ENCODE measurements at places on chromosomes 2 and 18.
A peak's percentile ranks its signal among the peaks of the same experiment; 100 is the strongest.

DNA sequence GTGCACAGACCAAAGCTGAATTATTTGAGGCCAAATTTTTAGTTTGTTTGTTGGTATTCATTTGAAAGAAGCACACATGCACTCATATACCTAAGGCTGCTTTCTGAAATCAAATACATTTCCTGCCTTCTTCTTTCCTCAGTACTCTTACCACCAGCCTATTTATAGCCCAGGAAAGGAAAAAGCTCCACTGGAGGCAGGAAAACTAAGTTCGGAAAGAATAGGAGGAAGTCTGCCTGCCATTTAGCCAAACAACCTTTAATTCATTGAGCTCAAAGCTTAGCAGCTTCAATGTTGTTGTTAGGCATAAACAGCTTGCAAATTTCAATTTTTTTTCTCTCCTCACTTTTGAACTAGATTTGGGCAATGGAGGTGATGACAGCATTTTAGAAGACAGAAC is 40.4 kb upstream of the RASGRP3 start:
- DNase-seq, result no peak

- DNase-seq, result no peak
These were observed 142.3 kb upstream of the NCKAP5 start for GRCh38 chr2:133710613-133711012.

DNA sequence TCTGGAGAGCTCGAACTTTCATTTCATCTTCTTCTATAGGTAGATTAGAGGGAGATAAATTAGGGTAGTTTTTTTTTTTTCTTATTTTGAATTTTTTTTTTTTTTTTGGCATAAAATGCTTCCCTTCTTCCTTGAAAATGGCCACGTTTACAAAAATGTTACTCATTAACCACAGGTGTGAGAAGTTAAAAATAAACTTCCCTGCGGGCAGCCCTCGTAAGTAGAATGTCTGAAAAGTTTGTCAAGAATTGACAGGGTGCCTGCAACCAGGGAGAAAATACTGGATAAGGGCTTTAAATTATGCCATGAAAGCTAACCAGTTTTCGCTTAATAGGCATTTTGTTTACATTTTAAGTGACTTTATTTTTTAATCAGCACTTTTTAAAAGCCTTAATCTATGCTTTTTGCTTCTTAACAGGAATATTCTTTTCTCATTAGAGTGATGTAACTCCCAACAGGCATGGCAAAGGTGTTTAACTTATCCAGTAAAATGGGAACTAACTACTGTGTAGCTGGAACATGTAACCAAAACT is 4.2 kb upstream of the FN1 start:
- DNase-seq, result no peak

GRCh38 chr2:64750001-64750816 is 96.5 kb upstream of the SERTAD2 start:
- DNase-seq, result no peak

DNA sequence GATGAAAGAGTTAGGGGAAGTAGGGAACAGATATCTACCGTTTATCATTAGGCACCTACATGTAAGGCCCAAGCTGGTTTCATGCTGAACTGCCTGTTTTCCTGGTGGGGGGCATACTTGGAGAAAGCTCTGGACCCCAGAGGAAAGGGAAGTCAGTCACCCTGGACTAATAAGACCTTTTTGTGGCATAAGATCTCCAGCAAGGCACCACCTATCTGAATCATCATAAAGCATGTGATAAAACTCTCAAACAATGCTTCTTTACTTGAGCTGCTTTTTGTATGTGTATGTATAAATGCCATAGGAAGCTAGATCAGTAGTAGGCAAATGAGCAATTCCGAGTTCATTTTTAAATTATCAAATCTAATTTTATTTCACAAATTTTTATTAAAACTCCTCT is 104.8 kb downstream of the TANC1 start:
- DNase-seq, result no peak

- no peak for DNase-seq
These were observed 123.5 kb downstream of the CHST9 start for GRCh38 chr18:27061488-27062095.

DNA sequence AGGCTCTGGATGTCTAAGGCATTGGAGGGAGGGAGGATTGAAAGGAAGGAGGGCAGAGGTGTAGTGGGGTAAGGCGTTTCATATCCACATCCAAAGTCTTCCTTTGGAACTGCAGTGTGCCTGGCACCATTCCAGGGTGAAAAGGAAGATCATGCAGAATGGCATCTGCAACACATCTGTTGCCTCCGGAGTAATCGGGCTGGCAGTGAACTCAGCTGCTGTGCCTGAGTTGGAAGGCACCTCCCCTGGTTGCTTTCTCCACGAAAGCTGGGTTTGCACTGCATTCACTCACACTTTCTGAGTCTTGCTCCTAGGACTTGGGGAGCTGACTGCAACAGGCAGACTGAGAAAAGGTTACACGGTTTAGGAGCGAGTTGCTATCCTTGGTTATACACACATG is 30.3 kb upstream of the SEC11C start:
- no peak for DNase-seq

DNA sequence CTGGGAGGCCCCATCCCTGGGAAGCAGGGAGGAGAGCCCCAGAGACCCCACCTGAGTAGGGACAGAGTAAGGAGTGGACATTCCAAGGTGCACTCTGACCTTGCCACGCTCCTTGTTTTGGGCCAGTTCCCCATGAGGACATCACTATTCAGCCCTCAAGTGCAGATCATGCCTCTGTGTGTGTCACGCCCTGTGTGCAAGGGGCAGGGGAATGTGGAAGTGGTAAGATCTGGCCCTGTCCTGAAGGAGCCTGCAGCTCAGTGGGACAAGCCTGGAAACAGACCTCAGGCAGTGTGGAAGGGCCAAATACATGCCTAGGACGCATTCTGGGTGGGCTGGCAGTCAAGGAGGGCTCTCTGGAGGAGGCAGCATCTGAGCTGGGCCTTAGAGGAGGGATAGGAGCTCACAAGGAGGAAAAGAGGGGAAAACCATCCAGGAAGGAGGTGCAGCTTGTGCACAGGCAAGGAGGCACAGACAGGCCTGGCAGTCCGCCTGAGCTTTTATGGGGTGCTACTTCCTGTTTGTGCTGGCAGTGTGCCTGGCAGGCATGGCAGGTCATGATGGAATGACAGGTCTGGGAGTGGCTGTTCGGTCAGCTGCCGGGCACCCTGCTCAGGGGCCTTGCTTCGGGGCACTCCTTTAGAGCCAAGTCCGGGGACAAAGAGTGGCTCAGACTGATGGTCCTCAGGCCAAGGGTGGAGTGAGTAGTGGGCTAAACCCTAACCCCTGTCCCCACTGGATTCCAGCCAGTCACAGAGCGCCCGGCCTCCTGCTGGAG is 3.3 kb downstream of the KLHL30 start:
- no peak for DNase-seq

DNA sequence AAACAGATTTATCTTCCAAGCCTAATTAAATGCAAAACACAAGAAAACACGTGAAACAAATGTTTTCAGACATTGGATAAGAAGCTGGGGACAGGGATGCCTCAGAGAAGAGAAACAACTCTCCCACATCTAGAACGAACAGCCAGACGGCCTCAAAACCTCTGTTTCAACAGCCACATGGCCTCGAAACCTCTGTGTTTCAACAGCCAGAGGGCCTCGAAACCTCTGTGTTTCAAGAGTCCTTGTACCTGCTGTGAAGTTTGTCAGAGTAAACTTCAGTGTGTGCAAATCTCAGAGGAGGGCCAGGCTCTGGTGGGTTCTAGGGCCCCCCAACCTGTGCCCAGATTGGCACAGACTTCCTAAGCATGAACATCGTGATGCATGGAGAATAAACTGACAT is 43.3 kb upstream of the NFATC1 start:
- DNase-seq, result no peak

- no peak for DNase-seq
These were observed 142.0 kb downstream of the TSN start for GRCh38 chr2:121897335-121897970.

DNA sequence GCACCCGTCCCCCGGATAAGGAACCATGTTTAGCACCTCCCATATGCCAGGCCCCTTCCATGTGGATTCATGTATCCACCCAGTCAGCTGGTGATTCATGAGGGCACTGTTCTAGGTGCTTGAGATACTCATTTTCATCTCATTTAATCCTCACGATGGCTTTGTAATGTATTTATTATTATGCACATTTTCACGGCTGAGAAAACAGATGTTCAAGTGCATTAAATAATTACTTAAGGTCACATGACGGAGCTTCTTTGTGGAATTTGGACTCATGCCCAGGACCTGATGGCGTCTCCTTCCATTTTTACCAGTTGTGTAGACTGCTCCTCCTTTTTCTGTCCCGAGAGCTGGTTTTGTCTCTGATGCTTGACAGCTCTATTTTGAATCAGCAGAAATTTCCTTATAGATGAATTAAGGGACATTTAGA is 72.2 kb upstream of the RBM44 start:
- DNase-seq, result peak; percentile 93

DNA sequence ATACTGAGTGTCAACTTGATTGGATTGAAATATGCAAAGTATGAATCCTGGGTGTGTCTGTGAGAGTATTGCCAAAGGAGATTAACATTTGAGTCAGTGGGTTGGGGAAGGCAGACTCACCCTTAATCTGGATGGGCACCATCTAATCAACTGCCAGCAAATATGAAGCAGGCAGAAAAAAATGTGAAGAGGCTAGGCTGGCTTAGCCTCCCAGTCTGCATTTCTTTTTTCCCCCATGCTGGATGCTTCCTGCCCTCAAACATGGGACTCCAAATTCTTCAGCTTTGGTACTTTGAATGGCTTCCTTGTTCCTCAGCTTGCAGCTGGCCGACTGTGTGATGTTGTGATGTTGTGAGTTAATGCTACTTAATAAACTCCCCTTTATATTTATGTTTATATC is 577.4 kb downstream of the CPS1 start:
- DNase-seq, result no peak

GRCh38 chr18:31789409-31789808 is 28.7 kb upstream of the SLC25A52 start:
- no peak for DNase-seq

DNA sequence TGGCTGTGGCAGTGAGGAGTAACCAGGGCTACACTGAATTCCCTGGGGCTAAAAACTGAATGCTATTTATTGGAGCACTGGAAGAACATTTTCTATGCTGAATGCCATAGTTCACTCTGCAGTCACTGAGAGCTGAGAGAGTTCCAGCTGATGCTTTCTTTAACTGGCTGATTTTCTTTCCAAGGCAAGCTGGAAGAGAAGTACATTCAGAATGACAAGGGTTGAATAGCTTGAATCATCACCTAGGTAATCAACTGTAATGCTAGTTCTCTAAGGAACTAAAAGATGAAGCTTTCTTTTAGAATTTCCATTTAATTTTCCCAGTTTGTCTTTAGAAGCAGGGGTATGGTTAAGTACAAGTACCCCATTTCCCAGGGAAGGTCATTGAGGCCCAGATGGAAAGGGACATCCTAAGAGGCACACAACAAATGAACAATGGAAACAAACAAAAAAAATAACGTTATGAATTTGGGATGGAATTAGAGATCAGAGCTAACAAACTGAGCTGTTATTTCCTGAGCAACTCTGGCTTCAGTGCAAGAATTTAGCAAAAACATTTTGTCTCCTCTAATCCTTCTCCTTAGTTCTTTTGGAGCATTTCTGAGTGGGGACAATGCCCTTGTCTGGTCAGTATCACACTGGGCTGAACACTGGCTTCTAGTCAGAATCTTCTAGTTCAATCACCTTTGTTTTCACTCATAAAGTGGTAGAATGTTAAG is 132.8 kb upstream of the REG3A start:
- DNase-seq, result no peak

- DNase-seq, result no peak
These were observed 206.3 kb upstream of the SALL3 start for GRCh38 chr18:78773303-78773755.

DNA sequence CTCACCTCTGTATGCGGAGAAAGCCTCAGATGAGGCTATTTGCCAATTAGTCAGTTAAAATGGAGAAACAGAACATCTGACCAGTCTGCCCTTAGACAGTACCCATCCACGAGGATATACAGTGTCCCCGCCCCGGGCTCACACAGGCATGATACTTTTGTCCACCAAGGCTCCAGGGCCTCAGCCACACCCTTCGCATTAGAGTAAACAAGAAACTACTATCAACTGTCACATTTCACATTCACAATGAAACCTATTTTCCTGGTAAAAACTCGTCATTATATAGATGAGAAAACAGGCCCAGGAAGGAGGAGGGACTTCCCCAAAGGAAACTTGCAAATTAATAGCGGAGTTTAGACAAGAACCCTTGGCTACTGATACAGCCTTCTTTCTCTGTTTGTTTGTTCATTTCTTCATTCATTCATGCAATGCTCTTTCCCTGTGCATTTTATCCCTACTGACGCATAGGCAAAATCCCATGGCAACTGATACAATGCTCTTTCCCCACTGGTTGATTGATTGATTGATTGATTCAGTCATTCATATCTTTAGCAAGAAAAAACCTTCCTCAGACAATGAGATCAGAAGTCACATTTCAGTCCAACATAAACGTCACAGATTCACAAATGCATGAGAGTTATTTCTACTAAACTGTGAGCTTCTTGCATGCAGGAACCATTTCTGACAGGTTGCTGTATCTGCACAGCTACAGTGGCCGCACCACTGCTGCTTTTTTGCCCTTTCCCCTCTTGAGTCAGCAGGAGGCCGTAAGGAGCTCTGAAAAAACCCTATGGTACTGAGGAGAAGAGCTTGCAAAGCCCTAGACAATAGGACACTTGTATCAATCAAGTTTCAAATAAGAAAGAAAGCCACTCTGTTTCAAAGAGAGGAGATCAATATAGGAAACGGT is 777.1 kb downstream of the RNF144A start:
- no peak for DNase-seq

DNA sequence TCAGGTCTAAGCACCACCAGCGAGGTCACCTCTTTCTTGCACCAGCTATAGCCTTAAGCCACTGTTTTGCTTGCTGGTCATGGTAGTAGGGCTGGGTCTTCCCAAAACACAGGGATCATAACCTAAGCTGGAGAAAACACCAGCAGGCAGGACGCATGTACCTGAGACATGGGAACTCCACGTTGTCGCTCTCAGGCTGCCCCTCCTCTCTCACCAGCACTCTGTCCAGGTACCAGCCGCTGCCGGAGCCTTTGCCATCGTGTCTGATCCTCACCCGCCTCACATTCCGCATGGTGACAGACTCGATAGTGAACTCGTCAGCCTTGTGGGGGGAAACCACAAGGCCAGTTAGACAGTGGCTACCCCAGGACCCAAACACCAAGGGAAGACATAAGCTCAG is 79.5 kb downstream of the LOXHD1 start:
- no peak for DNase-seq

GRCh38 chr2:70002241-70002899 is 40.9 kb upstream of the ASPRV1 start:
- no peak for DNase-seq

- no peak for DNase-seq
These were observed at the start of gene GPR17 for GRCh38 chr2:127645395-127646291. TSS of gene GPR17 (plus strand) at chr2:127646153. CDS start at chr2:127650736, 4,583 bp downstream.

DNA sequence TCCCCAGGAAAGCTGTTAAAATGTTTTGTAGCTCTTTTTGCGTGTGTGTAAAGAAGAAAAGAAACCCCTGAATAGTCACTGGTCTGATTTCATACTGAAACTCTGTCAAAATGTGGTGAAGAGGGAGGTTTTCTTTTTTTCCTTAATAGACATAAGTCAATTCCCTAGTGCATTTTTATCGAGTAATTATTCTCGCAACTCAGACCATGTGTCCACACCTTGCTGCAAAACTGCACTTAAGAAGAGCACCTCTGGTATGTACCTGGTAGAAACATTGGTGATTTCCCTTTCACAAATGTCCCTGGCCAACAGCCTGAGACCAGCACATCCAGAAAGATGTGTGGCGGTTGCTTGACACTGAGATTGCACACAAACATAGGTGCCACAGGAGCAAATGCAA is 159.9 kb downstream of the ZNF521 start:
- DNase-seq, result no peak

All from NCI-H2081 treated with DMSO at 0.1 percent for 48 hours (cell line).